ENCODE measurements at places on chromosomes 4 and X.

- no peak for DNase-seq
Measured at GRCh38 chr4:8671712-8672290, 79.2 kb downstream of the CPZ start.

GRCh38 chr4:47442980-47443379, 20.5 kb downstream of the COMMD8 start:
- DNase-seq, result no peak

- DNase-seq, result no peak
Measured at GRCh38 chr4:110849461-110849860, 226.6 kb upstream of the PITX2 start.

DNA sequence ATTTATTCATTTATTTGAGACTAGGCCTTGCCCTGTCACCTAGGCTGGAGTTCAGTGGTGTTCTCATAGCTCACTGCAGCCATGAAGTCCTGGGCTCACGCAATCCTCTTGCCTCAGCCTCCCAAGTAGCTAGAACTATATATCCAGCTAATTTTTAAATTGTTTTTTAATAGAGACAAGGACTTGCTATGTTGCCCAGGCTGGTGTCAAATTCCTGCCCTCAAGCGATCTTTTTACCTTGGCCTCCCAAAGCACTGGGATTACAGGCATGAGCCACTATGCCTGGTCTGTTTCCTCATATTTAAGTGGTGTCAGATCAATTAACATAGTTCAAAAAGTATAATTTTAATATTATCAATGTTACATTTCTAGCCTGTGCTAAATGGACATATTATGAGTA, 68.5 kb downstream of the AFF1 start:
- DNase-seq, result no peak

- no peak for DNase-seq
Measured at GRCh38 chr4:161403781-161404180, 760.0 kb downstream of the FSTL5 start.

- no peak for DNase-seq
Measured at GRCh38 chr4:19496756-19497155, 754.9 kb upstream of the SLIT2 start.
